ENCODE measurements at places on chromosomes 11 and 22.

- DNase-seq = no peak
These were observed 6.0 kb upstream of the ACER3 start for GRCh38 chr11:76854709-76855108.

DNA sequence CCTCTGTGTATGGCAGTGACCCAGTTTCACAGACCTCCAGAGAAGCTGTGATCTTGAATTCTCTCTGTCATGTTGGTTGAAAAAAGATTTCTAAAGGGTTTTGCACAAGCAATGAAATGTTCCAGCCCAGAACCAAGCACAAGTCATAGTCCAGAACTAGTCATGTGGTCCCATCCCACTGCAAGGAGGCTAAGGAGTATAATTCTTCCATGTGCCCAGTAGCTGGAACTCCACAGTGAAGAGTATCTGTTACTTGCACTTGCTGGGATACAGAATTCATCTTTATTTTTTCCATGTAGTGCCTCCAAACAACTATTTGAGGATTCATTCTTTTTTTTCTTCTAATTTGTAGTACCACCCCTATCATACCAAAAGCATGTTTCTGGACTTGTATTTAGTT is 9.9 kb upstream of the MMP8 start:
- DNase-seq = no peak

GRCh38 chr11:62804310-62805075 is 747 bp downstream of the NXF1 start:
- DNase-seq = no peak

- no peak for DNase-seq
These were observed 77.7 kb downstream of the KCNC1 start for GRCh38 chr11:17812091-17812864.

GRCh38 chr11:112882494-112883381 is 78.5 kb upstream of the NCAM1 start:
- peak; percentile 72 for DNase-seq

DNA sequence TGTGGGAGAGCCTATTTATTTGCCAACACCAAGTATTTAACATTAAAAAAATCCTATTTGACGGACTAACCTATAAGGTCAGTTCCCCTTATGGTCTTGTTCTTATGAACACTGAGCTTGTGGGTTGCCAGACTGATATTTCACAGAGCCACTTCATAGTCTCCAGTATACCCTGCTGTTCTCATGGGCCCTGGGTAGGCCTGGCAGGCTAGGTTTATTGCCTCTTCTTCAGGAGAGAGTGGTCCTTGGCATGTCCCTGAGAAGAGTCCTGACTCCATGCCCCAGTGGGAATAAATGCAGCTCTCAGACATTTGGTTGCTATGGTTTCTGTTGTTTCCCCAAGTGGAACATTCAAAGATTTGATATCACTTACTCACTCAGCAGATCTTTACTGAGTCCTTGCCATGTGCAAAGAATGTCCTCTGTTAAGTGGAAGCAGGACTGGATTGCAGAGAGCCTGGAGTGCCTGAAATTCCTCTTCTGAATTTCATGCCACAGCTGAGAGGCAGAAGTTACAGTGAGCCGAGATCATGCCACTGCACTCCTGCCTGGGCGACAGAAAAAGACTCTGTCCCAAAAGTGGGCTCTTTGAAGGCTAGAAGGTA is 15.7 kb downstream of the SLC5A1 start:
- DNase-seq = no peak

DNA sequence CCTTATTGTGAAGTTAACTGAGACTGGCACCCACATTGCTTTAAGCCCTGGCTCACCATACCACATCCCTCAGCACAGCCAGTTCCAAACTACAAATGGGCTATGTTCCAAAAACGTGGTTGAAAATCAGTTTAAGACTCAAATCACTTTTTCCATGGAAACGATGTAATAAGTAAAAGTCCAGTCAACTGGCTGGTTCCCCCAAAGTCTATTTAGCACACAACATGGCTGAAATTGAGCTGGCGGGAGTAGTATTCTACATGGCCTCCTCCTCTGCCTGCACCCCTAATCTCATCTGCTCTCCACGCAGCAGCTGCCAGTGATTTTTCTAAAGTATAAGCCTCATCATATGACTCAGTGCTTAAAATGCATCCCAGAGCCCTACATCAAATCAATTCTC is 40.9 kb upstream of the BIRC3 start:
- DNase-seq = no peak

DNA sequence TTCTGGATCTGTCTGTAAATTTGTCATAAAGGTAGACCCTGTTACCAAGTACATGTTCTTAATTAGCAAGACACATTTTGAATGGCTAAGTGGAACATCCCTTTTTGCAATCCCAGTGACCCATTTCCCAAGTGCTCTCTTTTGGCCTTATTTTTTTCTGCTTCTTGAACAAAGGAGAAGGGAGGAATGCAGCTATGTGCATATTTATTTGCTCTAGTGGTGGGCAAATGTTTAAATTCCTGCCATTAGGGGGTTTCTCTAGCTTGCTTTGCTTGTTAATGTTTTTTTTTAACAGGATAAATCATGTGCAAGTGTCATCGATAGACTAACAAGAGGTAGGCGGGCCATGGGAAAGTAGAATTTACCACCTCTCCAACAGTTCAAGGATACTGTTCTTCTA is 135.7 kb downstream of the COMMD9 start:
- DNase-seq = no peak

DNA sequence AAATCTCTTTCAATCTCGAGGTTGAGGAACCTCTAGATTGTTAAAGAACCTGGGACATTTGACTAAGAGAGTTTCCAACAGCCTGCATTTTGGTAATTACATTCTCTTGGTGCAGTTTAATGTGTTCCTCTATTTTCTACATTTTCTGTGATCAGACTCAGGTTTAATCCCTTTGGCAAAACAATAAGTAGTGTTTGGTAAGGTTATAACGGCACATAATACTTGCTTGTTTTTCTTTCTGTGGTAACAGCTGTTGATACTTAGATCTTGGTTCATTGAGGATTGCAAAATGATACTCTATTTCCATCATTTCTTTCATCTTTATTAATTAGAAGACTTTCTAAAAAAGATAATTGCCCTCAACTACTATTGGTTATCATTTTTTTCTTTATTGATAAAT is 271.3 kb downstream of the SBF2 start:
- DNase-seq = no peak

DNA sequence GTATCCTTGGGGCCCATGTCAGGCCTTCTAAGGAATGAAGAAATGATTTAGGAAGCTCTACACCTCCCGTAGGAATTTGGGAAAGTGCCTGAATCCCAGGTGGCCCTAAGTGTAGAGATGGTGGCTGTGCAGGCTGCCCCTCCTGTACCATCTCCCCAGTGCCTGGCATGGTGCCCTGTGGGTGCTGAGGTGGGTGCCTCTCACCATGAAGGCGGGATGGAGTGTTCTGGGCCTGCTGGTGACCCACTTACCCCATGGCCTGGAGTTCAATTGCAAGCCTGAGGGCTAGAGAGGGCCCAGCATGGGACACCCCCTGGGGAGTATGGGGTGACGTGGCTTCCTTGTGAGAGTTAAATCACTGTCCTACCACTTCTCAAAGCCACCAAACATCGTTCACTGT is 19.8 kb downstream of the SAMM50 start:
- no peak for DNase-seq

GRCh38 chr11:122032317-122032716 is 83.7 kb downstream of the BLID start:
- DNase-seq = no peak

GRCh38 chr11:76962583-76963416 is 71.4 kb upstream of the B3GNT6 start:
- DNase-seq = no peak

- no peak for DNase-seq
These were observed 16.0 kb downstream of the CLDN5 start for GRCh38 chr22:19508024-19508776.

GRCh38 chr11:72609045-72609444 is 65.2 kb downstream of the PDE2A start:
- DNase-seq = no peak

DNA sequence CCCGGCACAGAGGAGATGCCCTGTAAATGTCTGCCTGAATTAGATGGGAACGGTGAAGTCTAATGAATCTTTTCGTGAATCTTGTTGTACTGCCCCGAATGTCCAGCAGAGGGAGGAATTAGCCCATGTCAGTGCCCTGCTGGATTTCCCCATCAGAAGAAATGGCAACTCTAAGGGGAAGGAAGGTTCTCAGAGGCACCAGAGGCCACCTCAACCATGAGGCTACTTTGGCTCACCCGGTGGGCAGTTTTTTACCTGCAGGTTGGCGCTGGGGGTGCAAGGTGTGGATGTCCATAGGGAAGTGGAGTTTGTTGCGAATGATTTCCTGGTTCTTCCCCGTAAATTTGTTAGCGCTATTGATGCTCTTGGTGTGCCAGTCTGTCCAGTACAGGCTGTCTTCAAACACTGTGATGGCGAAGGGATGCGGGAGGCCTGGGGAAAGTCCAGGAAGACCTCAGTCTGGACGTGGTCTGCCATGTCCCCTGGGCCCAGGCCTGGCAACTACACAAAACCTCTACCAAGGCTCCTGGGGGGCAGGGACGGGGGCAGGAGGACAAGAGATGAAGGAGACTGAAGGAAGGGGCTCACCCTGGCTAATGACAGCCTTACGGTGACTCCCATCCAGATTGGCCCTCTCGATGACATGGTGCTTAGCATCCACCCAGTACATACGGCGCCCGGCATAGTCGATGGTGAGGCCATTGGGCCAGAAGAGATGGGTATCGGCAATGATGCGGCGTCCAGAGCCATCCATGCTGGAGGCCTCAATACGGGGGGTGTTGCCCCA is 28.5 kb downstream of the LRP4 start:
- DNase-seq = peak; percentile 73

DNA sequence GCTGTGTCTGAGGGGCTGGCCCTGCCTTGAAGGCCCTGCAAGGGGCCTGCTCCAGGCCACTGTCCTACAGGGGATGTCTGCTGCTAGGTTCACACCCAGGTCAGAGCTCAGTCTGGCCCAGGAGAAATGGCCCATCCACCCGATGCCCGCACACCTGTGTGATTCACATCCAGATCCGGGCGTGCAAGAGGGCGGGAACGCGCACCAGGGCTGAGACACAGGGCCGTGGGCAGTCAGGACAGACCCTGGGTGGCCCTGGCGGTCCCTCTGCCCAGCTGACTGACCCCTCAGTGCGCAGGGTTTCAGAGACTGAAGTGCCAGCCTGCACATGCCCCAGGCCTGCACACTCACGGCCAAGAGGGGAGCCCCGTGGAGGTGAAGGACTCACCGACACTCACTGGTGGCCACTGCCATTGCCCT is 7.4 kb downstream of the TOLLIP start:
- DNase-seq = no peak

DNA sequence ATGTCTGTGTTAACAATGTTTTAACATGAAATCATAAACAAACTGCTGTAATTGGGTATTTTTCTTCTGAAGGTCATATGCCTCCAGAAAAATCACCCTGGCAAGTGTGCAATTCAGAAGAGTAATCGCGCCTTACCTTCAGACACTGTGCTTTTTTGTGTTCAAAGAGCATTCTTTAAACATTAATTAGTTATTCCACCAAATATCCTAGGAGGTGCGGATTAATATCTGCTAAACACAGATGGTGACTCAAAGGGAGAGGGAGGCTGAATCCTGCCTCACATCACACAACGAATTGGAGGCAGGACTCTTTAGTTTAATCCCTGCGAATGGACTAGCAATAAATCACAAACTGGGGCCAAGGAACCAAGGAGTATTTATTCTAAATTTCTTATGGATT is 213.0 kb downstream of the NTM start:
- DNase-seq = no peak

GRCh38 chr22:23825246-23825905 is 13.4 kb downstream of the DERL3 start:
- no peak for DNase-seq

- DNase-seq = no peak
These were observed 47.5 kb downstream of the SCUBE1 start for GRCh38 chr22:43295660-43296059.

GRCh38 chr11:61711498-61711897 is 31.3 kb downstream of the DAGLA start:
- DNase-seq = no peak

GRCh38 chr11:125455851-125456250 is 40.2 kb downstream of the FEZ1 start:
- DNase-seq = no peak

- no peak for DNase-seq
These were observed 29.2 kb downstream of the USP35 start for GRCh38 chr11:78217650-78218541.

DNA sequence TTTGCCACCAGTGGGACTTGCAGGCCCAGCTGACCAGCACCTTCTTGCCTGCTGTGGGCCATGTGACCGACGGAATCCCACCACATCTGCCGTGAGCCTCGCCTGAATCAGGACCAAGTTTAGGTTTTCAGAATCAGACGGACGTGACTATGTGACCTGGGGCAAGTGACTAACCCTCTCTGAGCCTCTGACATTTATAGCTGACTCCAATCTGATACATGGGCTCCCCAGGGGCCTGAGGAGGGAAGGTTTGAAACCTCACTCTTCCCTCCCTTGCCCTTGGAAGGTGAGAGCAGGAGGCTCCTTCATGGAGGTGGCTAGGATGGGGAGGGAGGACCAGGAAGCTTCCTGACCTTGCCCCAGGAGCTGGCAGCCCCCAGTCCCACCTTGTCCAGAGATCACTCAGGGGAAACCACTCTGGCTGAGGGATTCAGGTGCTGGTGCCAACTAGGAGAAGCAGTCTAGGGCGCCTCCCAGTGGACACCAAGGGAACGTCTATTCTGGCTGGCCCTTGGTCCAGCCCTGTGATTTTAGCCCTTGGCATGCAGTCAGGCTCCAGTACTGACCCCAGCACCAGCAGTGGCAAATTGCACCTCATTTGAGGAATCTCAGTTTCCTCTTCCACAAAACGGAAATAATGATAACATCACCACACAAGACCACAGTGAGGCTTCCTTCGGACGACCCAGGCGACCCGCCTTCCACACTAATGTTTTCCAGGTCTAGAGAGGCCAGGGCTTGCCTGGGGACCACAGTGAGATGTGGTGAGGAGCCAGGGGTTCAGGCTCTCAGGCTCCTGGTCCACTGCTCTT is 47.2 kb upstream of the SYT7 start:
- no peak for DNase-seq

DNA sequence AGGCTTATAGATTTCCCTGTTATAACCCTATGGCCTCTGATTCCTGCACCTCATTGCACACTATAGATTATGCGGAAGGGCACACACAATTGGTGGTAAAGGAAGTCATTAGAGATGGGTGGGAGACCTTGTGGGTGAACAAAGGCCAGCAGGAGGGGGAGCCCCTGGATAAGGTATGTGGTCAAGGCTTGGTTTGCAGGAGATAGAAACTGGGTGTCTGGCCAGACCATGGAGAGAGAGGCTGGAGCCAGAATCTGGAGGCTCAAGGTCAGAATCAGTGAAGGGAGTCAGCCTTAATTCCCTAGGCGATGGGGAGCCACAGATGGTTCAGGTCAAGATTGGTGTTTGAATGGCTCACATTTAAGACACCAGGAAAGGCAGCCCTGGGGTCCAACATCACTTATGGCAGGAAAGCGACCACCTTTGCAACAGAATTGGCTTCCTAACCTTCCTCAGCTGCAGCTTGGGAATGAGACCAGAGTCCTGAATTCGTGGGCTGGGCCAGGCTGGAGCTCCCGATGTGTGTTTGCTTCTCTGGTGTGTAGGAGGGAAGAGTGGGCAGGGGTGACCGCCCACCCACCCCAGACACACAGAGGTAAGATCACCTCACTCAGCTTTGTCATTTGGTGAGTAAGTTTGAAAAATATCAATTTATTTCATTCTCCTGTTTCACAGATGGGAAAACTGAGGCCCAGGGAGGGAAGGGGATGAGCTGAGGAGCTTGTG is 22.7 kb upstream of the SCUBE1 start:
- DNase-seq = peak; percentile 22

GRCh38 chr11:33455867-33456463 is 198.8 kb downstream of the HIPK3 start:
- DNase-seq = no peak

All from natural killer cell treated with Interleukin-12 subunit alpha and Interleukin-12 subunit beta and Interleukin-15 and Interleukin-18, amount 100 ng/mL, for 72 hours (primary cell).